Aorta (tissue), 5 donors: ENCODE measurements at places on chromosomes 12 and 14.
A peak's percentile ranks its signal among the peaks of the same experiment; 100 is the strongest.

GRCh38 chr12:90074086-90074485 is 365.4 kb upstream of the ATP2B1 start:
- DNase-seq, result no peak

DNA sequence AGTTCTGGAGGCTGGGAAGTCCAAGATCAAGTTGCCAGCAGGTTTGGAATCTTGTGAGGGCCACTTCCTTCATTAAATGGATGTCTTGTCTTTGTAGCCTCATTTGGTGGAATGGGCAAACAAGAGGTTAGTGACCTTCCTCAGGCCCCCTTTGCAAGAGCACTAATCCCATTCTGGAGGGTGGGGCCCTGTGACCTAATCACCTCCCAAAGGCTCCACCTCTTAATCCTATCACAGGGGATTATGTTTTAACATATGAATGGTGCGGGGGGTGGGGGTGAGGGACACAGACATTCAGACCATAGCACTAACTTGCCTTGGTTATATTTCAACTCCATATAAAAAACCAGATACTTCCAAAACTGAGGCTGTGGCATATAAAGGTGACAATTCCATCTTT is 59.9 kb upstream of the PPP4R3A start:
- DNase-seq, result no peak

GRCh38 chr12:113057565-113058485 is 1.3 kb downstream of the DTX1 start:
- no peak for DNase-seq

GRCh38 chr12:96236221-96236822 is 42.1 kb downstream of the ELK3 start:
- no peak for DNase-seq

DNA sequence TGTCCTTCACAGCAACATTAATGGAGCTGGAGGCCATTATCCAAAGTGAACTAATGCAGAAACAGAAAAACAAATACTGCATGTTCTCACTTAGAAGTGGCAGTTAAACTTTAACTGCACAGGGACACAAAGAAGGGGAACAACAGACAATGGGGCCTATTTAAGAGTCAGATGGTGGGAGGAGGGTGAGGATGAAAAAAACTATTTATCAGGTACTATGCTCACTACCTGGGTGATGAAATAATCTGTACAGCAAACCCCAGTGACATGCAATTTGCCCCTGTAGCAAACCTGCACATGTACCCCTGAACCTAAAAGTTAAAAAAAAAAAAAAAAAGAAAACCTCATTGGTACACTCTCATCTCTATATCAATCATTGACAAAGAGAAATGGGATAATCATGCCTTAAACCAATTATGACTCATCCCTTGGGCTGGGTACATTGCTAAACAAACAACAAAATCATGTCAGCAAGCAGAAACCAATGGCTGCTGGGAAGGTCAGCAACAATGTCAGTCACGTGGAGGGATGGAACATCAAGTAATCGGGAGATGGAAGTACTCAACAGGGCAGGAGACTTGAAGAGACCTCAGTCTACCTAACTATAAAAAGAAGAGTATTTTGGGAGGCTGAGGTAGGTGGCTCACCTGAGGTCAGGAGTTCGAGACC is 479.2 kb downstream of the RMST start:
- DNase-seq, result no peak

DNA sequence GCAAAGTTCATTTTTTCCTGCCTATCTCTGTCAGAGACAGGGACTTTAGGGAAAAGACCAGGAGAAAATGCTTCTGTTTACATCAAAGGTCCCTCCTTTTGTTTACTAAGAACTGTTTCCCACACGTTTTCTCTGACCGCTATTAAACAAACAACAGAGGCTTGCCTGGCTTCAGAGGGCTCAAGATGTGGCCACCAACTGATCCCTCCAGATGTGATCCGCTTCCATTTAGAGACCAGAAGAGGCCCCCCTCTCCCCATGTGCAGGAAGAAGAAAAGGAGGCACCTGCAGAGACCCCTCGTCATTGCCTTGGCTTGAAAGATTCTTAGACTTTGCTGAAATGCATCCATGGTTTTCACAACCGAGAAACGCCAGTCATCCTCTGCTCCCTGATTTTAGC is 217.9 kb upstream of the PWP1 start:
- DNase-seq, result no peak

GRCh38 chr14:96811985-96812667 is 14.9 kb downstream of the VRK1 start:
- no peak for DNase-seq

DNA sequence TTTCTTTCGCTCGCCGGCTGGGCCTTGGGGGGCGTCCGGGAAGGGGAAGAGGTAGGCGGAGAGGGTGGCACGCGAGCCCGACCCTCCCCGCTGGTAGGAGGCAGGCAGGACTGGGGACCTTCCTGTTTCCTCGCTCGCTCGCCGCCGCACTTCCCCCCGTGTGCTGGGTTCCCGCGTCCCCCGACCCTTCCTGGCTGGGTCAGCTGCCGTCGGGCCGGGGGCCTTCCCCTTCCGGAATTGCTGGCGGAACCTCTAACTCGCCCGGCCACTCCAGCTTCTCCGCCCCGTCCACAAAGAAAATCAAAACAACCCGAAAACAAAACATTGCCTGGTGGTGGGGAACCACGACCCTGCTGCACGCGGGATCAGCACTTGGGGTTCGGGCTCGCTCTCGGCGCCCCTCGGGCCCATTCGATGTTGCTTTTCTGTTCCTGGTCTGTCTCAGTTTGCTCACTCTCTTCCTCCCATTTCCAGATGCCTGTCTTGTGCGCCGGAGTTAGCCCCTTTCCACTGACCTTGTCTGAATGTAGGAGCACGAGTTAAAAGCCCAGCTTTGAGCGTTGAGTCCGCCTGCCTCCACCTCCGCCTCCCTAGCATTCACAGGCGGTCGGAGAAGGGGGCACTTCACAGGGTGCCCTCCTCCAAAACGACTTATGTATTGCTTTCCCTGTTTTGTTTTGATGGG is 581 bp downstream of the PAPOLA start:
- DNase-seq, result peak; percentile 87

DNA sequence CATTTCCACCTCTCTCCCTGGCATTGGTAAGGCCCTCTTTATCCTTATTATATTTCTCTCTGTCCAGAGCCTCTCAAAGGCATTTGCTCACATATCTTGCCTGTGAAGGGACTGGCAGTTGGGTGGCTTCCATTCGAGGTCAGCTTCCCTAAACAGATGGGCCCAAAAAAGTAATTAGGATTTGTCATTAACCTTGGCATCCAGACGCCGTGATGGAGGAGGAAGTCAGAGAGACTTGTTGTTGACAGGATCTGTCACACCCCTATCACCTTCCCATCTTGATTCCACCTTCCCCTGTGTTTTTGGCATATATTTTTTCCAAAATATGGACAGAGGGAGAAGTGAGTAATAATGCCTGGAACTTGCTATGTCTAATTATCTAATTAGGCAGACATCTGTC is 54.0 kb upstream of the OAS1 start:
- no peak for DNase-seq

DNA sequence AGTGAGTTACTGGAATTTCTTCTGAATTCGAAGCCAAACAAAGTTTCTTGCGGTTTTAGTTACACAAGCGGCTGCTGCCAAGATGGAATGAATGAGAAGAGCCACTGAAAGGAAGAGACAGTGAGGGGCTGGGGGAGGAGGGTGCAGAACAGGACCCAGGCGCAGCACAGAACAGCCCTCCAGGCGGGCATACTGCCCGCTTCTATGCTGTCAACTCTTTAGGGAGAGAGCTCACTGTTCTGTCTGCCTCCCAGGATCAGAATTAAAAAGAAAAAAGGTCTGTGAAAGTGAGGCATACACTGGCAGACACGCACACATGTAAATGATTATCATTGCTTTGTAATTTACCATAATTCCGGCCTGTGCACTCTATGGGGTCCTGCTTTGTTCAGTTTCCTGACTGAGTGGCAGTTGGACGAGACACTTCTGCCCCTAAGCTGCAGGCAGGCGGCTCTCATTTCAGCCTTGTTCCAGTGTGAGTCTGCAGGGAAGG is 231.6 kb downstream of the CACNA1C start:
- DNase-seq, result no peak

- peak; percentile 83 for DNase-seq
Measured at GRCh38 chr12:53048780-53049401, 974 bp upstream of the TNS2 start.

GRCh38 chr14:77376771-77377501 is at the start of the genes SAMD15 and TMED8:
SAMD15 (plus strand) TSS chr14:77377379; CDS start chr14:77377419, 40 bp downstream.
TMED8 (minus strand) TSS chr14:77377094; CDS start chr14:77377053, 41 bp downstream.
- DNase-seq, result peak; percentile 90

DNA sequence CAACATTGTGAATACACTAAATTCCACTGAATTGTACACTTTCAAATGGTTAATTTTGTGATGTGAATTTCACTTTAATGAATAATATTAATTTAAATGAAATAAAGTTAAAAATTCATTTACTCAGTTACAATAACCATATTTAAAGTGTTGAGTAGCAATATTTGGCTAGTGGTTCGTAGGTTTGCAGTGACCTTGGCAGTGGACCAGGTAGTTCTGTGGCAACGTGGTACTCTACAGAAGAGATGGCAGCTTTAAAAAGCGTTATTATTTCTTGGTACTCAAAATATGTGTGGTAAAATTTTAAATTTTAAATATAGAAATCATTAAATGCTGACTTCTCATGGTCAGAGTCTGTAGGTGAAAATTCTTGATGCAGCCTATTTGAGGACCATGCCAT is 51.6 kb downstream of the AEBP2 start:
- no peak for DNase-seq

GRCh38 chr12:15278816-15279658 is 43.3 kb upstream of the PTPRO start:
- peak; percentile 96 for DNase-seq

DNA sequence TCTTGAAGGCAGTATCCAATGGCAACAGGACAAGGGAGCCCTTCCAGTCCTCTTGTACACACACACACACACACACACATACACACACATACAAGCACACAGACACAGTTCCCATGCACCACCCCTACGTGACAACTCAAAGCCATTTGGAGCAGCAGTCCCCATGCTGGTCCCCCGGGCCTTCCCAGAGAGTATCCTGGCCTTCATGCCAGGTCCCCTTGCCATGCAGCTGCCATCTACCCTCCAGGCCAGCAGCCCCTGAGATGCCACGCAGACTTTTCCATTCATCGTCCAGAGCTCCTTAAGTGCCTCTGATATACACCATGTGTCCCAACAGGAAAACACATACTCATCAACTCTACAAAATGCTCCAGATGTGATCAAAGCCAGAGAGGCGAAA is 159.5 kb downstream of the ANO2 start:
- no peak for DNase-seq

DNA sequence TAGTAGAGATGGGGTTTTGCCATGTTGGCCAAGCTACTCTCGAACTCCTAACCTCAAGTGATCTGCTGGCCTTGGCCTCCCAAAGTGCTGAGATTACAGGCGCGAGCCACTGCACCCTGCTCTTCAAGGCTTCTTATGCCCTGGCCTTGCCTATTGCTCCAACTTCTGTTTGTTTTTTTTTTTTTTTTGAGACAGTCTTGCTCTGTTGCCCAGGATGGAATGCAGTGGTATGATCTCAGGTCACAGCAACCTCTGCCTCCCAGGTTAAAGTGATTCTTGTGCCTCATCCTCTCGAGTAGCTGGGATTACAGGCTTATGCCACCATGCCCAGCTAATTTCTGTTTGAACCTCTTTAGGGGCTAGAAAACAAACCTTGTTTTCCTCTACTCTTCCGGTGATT is 6.0 kb upstream of the ABCD4 start:
- no peak for DNase-seq

GRCh38 chr12:94187361-94187760 is 39.0 kb downstream of the PLXNC1 start:
- no peak for DNase-seq

DNA sequence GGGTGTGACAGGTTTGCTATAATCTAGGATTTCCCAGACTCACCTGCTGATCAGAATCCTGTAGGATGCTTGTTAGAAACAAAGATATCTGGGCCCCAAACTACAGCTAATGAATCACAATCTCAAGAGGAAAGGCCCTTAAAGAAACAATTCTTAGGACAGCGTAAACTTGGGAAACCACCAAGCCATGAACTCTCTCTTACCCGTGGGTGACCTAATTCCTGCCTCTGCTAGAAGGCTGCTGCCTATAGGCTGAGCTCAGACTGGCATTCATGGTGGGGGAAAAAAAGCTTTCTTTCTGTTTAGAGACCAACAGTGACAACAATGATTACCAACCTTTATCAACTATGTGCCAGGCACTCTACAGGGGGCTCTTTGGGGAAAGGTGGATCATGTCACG is 213.9 kb upstream of the FKBP4 start:
- peak; percentile 11 for DNase-seq

GRCh38 chr12:110339184-110339952 is 58.3 kb downstream of the ATP2A2 start:
- DNase-seq, result no peak

DNA sequence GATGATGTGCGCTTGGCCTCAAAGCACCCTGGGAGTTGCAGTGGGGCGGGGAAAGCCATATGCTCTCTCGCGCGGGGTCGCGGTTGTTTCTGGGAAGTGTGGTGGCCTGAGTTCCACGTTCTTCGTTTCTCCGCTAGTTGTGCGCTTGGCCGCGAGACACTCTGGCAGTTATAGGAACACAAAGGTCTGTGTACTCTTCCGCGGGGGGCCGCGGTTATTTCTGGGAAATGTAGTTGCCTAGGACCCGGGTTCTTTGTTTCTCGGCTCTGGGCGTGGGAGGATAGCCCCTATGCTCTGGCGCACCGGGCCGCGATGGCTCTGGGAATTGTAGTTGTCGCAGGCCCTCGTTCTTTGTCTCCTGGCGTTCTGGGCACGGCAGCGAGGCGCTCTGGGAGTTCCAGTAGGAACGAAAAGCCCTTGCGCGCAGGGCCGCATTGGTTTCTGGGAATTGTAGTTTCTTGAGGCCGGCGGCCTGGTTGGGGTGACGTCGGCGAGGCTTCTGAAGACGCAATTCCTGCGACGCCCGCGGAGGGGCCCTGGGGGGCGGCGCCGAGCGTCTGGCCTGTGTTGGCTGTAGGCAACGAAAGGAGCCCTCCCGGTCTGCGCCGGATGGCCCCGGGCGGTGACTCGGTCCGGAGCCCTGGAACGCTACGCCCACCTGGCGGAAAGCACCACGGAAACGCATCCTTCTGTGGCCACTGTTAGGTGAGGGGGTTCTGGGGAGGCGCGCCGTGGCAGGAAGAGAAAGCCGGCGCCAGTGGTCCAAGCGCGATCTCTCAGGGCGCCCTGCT is at the start of gene ZNF140:
TSS of gene ZNF140 (plus strand) at position 556 of the 791 bp plus-strand sequence. CDS start 398 bp downstream, outside the sequence.
- peak; percentile 98 for DNase-seq
